Fibroblast of mammary gland (primary cell): ENCODE measurements at places on chromosomes 3 and 15.

DNA sequence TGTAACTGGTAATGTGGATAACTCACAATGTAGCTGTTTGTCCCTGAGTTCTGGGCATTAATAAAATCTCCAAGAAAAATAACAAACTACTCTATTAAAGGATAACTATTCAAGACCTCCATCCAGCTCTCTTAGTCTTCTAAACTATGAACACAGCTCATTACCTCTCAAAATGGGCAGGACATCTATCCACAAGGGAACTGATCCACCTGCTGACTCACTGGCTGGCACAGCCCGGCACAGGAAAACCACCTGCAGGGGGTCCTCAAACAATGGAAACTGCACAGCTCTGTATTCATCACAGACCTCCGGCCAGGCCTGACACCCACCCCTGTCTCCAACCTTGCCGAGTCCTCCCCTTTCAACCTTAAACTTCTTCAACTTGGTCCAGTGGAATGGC is 255.4 kb downstream of the TJP1 start:
- no peak for DNase-seq

DNA sequence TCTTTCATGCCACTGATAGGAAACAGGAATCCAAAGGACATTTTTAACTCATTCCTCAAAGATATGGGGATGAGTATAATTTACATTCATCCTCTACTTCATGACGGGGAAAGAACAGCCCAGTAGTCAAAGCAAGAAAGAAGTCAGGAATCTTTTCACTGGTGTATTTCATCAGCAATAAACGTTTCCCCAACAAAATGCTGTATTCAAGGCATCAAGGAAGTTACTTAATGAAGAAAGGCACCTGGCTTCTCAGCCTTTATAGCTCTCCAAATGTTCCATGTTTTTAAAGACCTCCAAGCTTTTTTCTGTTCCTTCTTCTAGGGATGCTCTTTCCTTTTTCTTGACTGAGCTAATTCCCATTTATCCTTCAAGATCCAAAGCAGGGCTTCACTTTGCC is 221.5 kb upstream of the ICE2 start:
- DNase-seq, result no peak

DNA sequence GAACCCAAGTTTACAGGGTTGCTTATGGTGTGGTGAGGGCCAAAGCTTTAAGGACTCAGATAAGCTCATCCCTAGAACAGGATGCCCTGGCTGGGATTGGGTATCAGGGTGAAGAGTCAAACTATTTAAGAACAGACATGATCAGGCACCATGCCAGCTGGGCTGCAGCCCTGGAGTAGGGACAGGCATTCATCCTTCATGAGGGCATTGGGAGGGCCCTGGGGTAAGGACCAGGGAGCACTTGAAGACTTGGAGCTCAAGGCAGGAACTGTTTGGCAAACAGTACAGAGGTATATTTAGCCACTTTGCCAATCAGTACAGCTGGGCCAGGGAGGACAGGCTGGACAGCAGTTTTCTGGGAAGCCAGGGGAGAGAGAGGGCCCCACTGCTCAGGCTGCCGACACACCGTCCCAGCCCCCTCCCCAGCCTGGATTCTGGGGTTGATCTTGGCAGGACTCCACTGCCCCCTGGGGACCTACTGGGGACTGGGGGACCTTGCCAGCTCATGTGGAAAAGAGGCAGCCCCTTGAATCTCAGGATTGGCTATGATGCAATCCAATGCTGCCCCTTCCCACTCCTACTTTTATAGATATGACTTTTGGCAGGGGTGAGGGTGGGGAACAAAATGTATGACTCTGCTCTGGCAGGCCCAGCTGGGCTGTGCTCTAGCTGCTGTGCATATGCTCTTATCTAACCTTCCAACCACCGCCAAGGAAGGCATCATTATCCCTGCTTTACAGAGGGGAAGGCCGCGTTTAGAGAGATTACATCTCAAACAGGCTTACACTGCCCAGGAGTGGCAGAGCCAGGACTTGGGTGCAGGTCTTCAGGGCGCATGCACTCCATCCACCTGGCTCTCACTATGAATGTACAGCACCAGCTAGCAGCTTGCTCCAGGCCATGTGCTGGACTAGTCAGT is 2.3 kb downstream of the PLA2G4E start:
- no peak for DNase-seq

- no peak for DNase-seq
These were observed 556.9 kb upstream of the CFAP20DC start for GRCh38 chr3:59606638-59607266.

DNA sequence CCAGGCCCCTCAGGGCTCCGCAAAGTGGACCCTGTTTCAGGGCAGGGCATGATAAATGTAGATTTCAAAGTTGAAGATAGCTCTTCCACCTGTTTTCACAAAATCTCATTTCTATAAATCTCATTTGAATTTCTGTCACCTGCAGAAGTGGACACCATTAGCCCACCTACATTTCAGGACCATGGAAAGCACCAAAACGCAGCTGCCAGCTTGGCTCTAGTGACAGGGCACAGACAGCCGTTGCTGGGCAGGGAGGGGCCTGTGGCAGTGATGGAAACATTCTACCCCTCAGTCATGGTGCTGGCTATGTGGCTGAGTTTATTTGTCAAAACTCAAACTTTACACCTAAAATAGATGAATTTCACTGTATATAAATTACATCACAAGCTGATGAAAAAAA is 40.4 kb downstream of the PRR23E start:
- peak; percentile 2 for DNase-seq

GRCh38 chr15:62879770-62880169 is 162.8 kb upstream of the TPM1 start:
- DNase-seq, result no peak

DNA sequence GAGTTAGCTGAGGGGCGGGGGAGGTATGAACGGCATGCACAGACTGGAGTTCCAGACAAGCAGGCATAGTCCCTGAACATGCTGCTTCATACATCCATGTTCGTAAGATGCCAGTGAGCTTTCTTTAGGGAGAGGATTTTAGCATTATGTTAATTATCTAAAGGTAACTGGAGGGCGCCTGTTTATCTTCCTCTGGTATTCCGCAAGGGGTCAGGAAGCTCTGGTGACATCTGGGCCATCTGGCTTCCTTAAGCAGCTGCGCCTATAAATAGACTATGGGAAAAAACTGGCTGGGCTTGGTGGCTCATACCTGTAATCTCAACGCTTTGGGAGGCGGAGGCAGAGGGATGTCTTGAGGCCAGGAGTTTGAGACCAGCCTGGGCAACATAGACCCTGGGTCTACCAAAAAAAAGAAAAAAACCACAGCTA is 1.5 kb upstream of the FBXO22 start:
- no peak for DNase-seq

- DNase-seq, result no peak
These were observed 207.2 kb upstream of the TPM1 start for GRCh38 chr15:62835351-62835750.

GRCh38 chr3:104178680-104179079 is 1188.0 kb upstream of the ALCAM start:
- DNase-seq, result peak; percentile 8

DNA sequence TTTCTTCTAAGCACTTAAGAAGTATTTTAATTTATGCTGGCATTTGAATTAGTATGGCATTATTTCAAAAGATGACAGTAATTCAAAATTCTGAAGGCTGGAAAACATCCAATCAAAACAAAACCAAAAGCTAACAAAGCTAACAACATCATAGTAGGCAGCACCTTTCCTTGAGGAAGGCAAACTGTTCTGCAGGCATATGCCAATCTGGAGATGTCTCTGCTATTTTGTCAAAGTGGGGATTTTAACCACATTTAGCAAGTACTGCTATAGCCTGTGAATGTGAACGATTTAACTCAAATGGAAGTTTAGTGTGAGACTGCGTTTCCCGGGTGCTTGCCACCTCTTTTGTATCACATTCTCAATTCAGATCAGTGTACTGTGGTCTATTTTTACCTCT is 16.7 kb upstream of the GABRA5 start:
- DNase-seq, result no peak

- no peak for DNase-seq
These were observed 723.8 kb downstream of the MECOM start for GRCh38 chr3:168939651-168940238.

GRCh38 chr3:184616436-184616835 is 54.9 kb downstream of the EPHB3 start:
- DNase-seq, result no peak

DNA sequence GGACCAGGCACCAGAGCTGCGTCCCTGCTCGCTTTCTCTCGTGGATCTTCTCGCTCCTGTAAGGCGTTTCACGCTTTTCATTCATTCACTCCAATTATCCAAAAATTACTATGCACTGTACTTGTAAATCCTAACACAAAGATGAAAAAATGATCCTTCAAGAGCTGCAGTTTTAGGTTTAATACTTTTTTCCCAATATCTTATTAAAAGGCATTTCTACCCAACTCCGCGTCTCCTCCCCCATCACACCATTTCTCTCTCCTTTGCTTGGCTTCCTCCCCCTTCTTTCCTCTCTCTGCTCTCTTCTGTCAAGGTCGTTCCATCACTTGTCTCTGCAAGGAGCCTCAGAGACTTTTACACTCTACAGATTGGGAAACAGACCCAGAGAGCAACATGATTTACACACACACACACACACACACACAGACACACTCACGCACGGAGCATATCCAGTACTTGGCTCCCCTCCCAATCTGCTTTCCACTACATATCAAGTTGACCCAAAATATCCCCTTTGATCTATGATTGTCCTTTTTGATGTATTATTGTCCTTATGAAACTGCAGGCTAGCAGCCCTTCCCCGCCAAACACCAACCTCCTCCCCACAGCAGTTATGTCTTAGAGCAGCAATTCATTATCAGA is 479 bp upstream of the CLDN1 start:
- peak; percentile 38 for DNase-seq

DNA sequence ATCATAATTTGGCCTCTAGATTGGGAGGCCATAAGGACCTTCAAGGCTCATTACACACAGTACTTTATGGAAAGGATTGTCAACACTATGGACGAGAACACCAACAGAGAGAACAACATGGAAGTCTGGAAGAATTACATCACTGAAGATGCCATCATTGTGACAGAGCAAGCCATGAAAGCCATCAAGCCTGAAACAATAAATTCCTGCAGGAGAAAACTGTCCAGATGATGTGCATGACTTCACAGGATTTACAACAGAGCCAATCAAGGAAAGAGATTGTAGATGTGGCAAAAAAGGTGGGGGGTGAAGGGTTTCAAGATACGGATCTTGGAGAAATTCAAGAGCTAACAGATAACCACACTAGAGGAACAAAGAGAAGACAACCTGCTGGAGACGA is 15.9 kb downstream of the IL17RB start:
- DNase-seq, result no peak

DNA sequence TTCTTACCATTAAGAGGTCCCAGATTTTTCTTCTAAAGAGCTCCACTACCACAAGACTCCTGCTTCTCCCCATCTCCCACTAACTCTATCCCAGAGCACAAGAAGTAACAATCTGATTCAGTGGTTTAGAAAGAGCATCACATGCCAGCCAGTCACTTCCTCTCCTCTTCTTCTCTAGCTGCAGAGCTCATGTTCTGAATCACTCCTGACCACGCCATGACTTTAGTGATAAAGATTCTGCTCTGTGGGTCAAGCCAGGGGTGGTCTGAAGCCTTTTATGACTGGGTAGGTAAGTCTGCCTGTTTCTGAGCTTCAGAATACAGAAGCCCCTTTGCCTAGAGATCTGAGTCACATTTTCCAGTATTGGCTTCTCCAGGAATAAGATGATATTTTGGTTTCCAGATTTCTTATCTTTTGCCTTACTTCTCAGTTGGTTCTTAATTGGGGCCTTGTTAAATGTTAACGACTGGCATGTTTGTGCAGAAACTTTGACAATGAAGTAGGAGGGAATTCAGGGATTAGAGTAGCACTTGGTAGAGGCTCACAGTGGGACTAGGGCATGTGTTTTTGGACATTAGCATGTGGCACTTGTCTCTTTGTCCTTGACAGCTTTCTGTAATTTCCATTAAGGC is 27.6 kb upstream of the ADAMTSL3 start:
- DNase-seq, result peak; percentile 24

GRCh38 chr3:158845765-158846350 is 44.0 kb downstream of the MFSD1 start:
- DNase-seq, result peak; percentile 33

GRCh38 chr3:98695796-98696195 is 67.3 kb upstream of the ST3GAL6 start:
- DNase-seq, result no peak

DNA sequence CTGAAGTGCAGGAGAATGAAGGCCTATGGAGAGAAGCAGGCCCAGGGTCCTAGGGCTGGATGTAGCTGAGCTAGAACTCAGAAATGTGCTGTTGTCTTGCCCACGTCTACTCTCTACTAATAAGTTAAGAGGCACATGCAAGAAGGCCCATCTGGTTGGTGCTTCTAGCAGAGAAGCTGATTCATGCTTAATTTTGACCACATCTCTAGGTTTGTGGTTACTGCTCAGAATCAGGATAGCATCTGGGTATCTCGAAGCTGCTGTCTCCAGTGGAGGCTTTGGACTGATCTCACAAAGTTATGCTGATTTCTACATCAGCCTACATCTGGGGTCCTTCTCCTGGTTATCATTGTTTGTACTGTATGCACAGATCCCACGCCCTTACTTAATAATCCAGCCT is 87.3 kb downstream of the CACNA1D start:
- peak; percentile 42 for DNase-seq

- no peak for DNase-seq
These were observed 138.2 kb downstream of the TPRA1 start for GRCh38 chr3:127452321-127452821.

- no peak for DNase-seq
These were observed 37.7 kb downstream of the SYNM start for GRCh38 chr15:99142562-99142961.

DNA sequence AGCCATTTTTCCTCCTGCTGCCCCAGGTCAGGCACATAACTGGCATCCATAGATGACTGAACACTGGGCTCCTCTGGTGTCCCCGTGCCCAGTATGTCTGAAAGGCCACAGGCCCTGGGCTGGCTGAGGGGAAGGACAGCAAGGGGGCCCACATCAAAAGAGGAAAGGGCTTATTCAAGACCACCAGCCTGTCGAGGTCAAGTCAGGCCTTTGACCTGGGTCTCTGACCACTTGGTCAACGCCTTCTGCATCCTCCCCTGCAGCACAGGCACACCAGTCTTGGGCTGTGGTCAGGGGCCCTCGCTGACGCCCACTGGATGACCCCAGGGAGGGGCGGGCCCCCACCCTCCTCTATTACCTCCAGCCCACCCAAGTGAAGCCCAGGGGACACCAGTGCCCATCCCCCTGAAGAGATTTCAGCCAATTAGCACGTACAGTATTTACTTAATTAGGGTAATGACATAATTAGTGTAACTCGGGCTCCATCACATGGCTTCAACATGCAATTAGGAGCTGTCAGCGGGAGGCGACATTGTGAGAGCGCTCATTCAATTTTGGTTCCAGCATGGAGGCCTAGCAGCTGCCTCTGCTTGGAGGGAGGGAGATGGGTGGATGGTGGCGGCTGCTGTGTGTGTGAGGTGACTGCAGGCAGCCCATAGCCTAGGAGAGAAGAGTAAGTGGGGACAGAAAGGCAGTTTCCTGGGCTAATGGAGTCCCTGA is 13.5 kb upstream of the DNAH1 start:
- DNase-seq, result no peak

- peak; percentile 78 for DNase-seq
These were observed 227.5 kb downstream of the MAGI1 start for GRCh38 chr3:65811086-65811761.

- peak; percentile 63 for DNase-seq
These were observed 192.6 kb downstream of the PDZRN3 start for GRCh38 chr3:73432023-73432705.

- DNase-seq, result peak; percentile 29
These were observed 36.7 kb downstream of the SLC28A1 start for GRCh38 chr15:84921121-84921520.

- DNase-seq, result no peak
These were observed 58.1 kb upstream of the FNDC3B start for GRCh38 chr3:171981271-171981605.

GRCh38 chr3:21138085-21138484 is 612.9 kb downstream of the ZNF385D start:
- DNase-seq, result no peak
